ENCODE measurements at places on chromosomes 6 and 20.

- DNase-seq = no peak
Measured at GRCh38 chr20:3678856-3679720, 2.7 kb downstream of the ADAM33 start.

GRCh38 chr20:4866429-4866828 lies 134.9 kb downstream of the SLC23A2 start:
- no peak for DNase-seq

DNA sequence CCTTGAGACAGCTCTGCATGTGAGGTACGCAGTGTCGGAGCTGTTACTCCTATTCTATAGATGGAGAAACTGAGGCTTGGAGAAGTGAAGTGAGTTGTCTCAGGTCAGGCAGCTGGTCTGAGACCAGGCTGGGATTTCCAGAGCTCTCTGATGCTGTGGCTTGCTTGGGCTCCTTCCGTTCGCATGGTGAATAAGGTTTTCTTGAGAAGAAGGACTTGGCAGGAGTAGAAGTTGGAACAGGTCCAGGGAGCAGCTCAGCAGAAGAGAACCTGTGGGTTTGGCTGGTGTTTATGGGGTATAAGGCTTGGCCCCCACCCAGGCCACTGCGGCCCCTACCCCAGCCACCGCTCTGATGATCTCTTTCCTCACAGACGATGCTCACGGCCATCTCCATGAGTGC lies 7.4 kb downstream of the SLC12A5 start:
- DNase-seq = no peak

GRCh38 chr6:149681209-149681608 lies 32.7 kb upstream of the KATNA1 start:
- DNase-seq = no peak

DNA sequence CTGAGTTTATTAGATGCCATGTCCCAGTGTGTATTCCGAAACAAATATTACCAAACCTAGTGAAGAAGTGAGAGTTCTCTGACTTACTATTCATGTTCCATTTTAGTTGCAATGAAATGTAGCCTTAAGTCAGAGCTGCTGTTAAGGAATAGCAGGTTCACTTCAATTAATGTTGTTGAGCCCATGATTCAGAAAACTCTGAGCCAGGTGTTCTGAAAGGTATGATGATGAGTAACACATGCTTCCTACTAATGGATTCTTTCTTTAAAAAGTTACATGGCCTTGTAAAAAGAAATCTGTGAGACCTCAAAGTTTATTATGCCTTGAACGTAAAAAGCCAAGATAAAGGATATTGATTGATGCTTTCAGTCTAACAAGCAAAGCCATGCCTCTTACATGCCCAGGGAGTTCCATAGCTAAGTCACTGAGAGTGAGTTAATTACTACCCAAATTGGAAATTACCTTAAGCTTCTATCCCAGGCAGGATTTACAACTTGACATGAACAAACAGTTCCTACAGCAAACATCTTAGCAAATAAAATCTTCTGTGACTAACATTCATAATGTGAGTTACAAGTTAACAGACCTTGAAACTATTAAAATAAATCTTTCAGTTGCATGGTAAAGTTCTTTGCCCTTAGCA lies 122.9 kb downstream of the AKAP7 start:
- DNase-seq = no peak

GRCh38 chr20:37651932-37652331 lies 41.9 kb upstream of the CTNNBL1 start:
- peak; percentile 19 for DNase-seq

DNA sequence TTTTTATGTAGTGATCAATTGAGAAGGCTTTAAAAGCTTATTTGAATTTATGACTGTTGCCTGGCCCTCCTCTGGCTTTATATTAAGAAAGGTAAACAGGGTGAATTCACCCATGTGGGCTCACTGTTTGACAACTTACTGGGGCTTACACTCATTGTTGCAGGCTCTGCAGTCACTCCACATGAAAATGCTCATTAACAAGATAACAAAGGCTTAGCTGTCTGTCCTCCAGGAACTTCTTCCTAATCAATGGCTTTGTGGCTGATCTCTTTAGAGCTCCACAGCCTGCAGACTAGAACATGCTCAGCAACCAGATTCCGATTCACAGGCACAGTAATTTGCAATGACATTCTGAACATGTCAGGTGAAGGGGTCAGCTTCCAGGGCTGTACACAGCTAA lies 323.2 kb upstream of the MAN1A1 start:
- DNase-seq = no peak

DNA sequence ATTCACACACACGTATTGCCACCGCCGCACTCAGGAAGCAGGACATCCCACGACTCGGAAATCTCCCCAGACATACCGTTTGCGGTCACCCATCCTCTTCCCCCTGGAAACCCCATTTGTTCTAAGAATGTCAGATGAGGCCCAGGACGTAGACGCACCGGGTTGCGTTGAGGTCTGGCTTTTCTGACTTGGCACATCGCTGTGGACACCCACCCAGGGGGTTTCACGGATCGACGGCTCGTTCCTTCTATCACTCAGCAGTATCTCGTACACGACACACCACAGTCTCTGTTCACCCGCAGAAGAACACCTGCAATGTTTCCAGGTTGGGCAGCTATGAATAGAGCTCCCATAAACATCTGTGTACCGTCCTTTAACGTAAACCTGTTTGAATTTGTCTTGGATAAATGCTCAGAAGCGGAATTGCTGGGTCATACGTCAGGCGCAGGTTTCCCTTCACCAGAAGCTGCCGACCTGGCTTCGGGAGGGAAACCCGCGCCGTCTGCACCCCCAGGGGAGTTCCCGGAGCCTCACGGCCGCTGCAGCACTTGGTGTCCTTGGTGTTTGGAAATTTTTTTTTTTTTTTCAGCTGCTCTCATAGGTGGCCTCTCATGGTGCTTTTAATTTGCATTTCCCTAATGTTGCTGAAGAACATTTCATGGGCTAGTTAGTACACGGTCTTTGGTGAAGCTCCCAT lies 9.3 kb upstream of the EEF1A2 start:
- no peak for DNase-seq

GRCh38 chr20:62470459-62470858 lies 5.3 kb downstream of the GATA5 start:
- no peak for DNase-seq

DNA sequence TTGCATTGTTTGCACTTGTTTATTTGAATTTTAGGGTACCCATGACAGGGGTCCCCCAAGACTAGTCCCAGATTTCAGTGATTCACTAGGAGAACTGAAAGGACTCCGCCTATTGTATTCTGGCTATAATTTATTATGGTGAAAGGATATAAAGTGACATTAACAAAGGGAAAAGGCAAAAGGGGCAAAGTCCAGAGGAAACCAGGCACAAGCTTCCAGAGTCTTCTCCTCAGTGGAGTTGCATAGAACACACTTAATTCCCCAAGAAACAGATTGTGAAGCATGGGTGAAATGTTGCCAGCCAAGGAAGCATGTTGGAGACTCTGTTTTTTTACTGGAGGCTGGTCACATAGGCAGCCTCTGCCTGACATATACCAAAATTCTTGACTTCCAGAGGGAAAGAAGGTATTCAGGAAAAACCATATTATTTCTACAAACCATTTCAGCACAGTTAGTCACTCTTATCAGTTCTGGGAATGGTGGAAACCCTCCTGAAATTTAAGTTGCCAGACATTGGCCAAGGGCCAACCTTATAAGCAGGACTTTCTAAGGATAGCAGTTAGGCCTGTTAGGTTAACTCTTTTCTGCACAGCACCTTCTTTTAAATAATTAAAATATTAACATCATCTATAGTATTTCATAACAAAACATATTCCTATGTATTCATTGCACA lies 71.8 kb downstream of the FIG4 start:
- DNase-seq = no peak

- DNase-seq = no peak
Measured at GRCh38 chr6:156437121-156437879, 339.9 kb upstream of the ARID1B start.

DNA sequence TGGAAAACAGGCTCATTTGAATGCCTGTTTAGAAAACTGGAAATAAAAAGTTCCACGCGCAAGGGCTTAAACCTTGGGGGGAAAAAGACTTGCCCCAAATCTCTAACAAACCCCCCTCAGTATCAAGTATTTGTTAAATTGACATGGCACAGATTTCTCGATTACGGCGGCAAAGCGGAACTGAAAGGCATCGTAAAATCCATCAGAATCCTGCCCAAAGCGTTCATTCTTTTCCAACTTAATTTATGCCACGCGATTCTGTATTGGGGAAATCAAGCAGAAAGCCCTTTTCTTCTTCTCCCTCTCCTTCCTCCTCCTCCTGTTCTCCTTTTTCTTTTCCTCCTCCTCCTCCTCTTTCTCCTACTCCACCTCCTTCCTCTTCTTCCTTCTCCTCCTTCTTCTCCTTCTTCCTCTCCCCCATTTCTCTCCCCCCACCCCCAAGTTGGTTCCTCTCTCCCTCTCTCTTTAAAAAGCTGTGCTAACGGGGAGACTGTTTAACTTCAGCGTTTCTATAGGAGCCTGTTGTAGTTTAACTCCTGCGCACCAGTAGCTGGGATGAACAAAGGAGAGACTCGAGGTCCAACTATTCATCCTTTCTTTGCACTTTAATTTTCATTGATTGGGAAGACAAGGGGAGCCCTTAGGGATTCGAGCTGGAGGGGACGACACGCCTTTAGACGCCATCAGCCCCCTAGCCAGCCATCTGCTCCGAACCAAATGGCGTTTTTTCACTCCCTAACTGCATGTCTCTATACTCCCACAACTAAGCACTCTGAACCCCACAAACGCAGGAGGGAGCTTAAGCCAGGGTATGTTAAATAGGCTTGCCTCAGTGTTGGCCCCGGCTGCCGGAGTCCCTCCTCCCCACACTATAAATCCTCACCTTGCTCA lies 2.7 kb upstream of the DLL1 start:
- DNase-seq = no peak

- DNase-seq = no peak
Measured at GRCh38 chr6:79042799-79043126, 35.3 kb downstream of the PHIP start.

- no peak for DNase-seq
Measured at GRCh38 chr6:159152041-159152440, 17.2 kb upstream of the FNDC1 start.

DNA sequence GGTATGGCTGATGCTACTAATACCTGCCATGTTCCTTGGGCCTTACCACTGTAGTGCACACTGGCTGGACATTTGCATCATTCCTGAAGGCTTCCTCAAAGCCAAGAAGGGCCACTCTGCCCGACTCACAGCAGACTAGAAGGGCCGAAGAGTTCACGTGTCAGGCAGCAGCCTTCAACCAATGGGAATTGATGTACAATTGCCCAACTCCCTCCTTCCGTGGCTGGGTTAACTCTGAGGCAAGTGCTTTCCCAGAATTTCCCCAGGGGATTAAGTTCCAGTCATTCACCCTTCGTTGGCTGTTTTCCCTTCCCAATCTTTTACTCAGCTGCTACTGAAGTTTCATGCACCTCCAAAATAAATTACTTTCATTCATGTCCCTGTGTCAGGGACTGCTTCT lies 29.8 kb downstream of the PSMB9 start:
- DNase-seq = no peak

DNA sequence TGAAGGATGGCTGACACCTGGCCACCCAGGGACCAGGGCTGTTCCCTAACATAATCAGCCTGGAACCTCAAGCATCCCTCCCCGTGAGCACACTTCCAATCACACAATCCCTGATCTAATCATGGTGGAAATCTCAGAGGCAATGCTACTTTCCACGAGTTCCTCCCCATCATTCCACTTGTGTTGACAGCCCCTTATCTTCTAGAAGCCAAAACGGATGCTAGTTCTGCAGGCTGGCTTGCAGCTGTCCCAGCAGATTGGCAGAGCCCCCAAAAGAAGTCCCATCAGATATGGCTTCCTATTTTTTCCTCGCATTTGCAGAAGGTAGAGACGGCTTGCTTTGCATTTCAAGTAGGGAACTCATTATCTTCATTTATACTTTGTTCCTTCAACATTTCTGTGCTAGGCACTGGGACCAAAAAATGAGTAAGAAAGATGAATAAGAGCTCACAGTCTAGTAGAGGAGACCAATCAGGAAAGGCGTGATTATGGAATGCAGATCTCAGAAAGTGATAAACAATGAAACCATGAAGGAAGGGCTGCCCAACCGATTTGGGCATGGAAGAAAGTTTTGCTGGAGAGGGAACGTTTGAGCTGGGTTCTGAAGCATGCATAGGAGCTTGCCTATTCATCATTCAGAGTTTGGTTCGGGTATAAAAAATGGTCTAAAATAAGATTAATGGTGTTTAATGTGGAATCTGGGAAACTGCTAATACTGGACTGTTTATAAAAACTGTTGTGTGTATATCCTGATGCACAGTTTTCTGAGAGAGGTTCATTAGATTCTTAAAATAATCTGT lies 44.6 kb upstream of the TBC1D7 start:
- no peak for DNase-seq

DNA sequence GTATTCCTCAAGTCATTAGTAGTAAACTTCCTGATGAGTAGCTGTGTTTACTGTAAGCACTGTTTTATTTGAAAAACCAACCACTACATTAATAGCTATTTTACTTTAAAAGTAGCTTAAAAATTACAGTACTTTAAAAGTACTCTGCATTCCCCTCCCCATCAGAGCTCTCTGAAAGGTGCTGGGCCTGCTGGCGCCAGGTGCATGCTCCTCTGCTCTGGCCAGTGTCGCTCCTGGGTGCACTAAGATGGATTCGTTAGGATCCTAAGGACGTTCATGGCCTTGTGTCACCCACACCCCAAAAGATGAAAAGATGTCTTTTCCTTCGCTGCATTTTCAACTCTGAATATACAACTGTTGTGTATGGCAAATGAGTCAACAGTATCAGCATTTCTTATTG lies 43.9 kb upstream of the KIF25 start:
- no peak for DNase-seq

- DNase-seq = no peak
Measured at GRCh38 chr20:61163031-61163430, 89.0 kb upstream of the CDH4 start.

- no peak for DNase-seq
Measured at GRCh38 chr6:119497988-119498727, 148.6 kb upstream of the MAN1A1 start.

DNA sequence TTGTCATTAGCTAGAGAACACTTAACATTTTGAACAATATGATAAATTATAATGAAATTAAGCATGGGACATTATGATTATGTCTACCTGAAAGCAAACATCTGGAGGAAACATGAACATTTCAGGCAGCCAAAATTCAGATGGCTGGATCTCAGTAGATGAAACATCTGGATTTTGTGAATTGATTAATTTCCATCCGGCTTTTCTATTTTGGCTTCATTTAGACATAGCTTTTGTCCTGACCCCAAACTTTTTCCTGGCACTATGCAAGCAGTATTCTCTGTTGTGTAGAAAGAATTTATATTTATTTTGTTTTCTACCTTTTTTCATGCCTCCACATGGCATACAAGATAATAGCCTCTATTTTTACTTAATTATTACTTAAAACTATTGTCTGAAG lies 186.3 kb downstream of the OGFRL1 start:
- DNase-seq = no peak

- no peak for DNase-seq
Measured at GRCh38 chr20:47258745-47259695, 97.5 kb downstream of the ZMYND8 start.

DNA sequence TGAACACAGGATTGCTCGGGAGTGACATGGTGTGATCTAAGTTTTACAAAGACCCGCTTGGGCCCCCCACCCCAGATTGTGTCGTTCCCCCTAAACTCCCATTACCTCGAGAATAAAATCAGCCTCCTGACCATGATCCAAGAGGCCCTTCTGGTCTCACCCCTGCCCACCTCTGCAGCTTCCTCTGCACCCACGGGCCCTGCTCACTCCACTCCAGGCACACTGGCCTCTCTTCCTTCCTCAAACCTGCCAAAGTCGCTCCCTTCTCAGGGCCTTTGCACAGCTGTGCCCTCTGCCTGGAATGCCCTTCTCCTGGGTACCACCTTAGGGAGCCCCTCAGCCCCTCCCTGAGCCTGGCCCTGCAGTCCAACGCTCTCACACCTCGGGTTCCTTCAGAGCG lies 17.9 kb downstream of the TGM2 start:
- no peak for DNase-seq

- DNase-seq = no peak
Measured at GRCh38 chr20:59084041-59084850, 41.7 kb upstream of the PRELID3B start.
